Suppressor macrophage treated with lipopolysaccharide for 4 hours (primary cell): ENCODE measurements at places on chromosomes 7 and 10.

DNA sequence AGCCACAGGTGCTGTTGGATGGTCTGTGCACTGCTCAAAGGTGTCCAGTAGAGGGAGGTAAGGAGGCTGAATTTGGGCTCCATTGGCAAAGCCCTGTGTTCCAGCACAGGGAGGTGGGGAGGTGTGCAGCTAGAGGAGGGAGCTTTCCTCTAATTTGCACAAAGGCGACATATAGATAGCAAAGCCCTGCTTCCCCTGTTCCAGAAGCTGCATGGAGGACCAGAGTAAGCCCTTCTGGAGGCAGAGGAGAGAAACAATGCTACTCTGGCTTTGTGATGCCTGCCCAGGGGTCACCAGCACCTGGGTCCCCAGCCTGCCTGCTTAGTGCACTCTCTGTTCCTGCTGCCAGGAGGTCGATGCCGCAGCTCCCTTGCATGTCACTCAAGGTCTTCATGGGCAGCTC lies 3.4 kb upstream of the ARHGAP22 start:
- DNase-seq = no peak

DNA sequence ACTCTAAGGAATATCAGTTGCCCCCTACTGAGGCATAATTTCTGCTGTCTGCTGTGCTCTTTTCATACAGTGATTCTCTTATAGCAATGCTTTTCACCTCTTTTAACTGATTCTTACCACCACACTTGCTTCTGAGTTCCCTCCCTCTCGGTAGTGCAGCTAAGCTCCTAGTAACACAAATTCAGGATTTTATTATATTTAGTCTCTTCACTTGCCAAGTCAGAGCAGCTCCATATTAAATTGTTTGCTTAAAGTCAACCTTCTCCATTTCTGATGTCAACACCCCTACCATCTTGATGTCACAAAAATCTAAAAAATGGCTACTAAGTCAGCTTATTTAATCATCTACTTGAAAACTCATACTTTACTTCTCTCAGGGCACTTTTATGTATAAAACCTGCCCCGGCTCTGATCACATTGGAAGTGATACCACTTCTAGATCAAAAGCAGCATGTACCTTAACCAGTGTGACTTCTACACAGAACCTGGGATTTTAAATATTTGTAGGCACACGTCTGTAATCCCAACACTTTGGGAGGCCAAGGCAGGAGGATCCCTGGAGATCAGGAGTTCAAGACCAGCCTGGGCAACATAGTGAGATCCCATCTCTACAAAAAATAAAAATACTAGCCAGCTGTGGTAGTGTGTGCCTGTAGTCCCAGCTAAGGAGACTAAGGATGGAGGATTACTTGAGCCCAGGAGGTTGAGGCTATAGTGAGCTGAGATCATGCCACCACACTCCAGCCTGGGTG lies 55.3 kb downstream of the GDI2 start:
- no peak for DNase-seq

- DNase-seq = no peak
These were observed 373.2 kb downstream of the PLXNA4 start for GRCh38 chr7:132203021-132203420.

- DNase-seq = peak; percentile 31
These were observed 32.8 kb downstream of the TMEM130 start for GRCh38 chr7:98836811-98837629.

- DNase-seq = no peak
These were observed 3.7 kb downstream of the OGA start for GRCh38 chr10:101814466-101815071.

DNA sequence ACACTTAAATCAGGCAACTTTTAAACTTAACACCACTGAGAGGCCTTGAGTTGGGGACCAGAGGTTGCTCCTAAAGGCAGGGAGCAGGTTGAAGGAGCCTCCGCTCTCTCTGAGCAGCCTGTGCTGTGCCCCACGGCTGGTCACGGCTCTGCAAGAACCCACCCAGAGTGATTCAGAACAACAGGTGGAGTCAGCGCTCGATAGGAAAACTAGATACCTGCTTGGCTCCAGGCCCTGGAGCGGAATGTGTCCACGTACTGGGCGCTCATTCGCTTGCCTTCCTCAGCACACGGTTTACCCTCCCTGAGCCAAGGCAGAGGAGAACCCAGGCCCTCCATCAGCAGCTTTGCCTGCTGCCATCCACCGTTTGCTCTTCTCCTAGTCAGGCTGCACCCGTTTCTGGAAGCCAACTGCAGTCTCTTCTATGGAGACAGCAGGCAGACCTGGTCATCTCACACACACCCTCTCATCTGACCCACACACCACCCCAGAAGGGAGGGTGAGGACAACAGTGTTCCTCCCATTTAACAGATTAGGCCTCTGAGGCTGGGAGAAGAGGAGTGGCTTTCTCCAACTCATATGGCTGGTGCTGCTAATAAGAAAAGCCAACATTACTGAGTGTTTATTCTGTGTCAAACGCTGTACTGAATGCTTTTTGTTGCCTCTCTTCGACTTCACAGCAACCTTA lies 37.6 kb upstream of the PDCD4 start:
- no peak for DNase-seq

GRCh38 chr10:55227967-55228366 lies 426.9 kb upstream of the PCDH15 start:
- no peak for DNase-seq

- no peak for DNase-seq
These were observed 32.2 kb upstream of the AQP1 start for GRCh38 chr7:30879139-30880124.

GRCh38 chr10:10946801-10947200 lies 70.9 kb upstream of the CELF2 start:
- DNase-seq = no peak

DNA sequence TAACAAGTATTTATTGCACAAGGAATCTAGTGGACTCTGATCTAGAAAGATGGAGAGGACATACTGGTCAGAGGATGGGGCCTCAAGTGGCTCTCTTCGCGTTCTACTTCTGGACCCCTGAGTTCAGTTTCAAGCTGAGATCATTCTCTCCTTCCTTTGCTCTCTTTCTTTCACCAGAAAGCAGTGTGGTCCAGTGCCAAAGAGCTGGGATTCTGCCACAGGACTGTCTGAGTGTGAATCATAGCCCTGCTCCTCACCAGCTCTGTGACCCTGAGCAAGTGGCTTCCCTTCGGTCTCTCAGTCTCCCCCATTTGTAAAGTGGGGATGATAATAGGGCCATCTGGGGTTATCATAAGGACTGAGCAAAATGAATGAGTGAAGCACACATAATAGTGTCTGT lies 715.2 kb downstream of the SUGCT start:
- DNase-seq = no peak

GRCh38 chr10:21501731-21502347 lies 23.6 kb downstream of the SKIDA1 start:
- DNase-seq = no peak

- DNase-seq = no peak
These were observed 5.3 kb upstream of the LRRC61 start for GRCh38 chr7:150317748-150318444.

DNA sequence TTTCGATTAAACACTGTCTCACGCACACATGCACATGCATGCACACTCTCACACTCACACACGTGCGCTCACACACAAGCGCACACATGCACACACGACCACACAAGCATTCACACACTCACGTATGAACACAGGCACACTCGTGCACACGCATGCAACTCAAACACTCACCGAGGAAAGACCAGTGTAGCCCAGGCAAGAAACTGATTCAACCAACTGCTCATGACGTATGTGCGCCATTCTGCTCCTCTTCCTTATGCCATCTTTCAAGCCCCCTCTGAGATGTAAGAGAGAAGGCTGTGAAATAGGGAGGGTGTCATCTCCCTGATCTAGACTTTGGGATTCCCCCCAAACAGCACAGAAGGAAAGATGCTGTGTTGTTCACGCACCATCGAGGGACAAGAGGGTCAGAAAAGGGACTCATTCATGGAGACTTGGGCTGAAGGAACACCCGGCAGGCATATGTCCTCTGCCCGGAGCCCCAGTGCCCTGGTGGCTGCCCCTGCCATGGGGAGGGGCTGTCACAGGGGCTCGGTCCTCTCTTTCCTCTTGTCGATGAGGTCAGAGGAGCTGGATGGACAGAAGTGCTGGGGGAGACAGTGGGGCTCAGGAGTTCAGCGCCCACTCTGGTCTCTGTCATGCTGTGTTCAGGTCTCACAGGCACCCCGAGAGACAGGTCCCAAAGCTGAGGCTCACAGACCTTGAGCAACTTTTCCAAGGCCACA lies 130.1 kb upstream of the SHH start:
- DNase-seq = no peak

- DNase-seq = no peak
These were observed 187.0 kb upstream of the SLC26A5 start for GRCh38 chr7:103632972-103633371.
